ENCODE measurements at places on chromosomes 6 and 20.

DNA sequence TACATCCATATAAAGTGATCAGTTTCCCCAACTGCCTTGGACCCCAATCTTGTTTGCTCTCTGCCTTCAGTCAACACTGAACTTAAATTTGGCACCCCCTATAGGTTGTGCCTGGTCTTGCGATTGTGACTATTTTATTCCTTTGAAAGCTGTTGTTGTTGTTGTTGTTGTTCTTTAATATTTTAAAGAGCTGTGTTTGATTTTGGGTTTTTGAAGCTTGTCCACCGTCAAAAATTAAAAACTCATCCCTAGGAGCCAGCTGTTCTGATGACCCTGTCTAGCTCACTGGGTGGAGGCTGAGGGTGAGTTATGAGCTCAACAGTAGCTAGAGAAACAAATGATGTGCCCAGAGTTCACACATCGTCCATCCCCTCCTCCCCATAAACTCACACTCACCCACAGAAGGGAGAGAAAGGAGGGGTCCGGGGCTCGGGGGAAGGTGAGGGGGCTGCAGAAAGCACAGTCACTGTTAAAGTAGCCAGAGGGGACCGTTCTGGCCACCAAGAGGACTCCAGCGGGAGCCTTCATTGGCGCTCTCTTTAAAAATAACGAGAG lies 4.0 kb downstream of the SIM1 start:
- DNase-seq = no peak

GRCh38 chr6:33430991-33431879 lies 11.4 kb downstream of the SYNGAP1 start:
- peak; percentile 81 for DNase-seq

- DNase-seq = peak; percentile 61
These were observed at the start of gene SLC23A2 for GRCh38 chr20:5001174-5002076. SLC23A2 (minus strand) TSS chr20:5001510; CDS start chr20:4932562, 68,948 bp downstream.

- DNase-seq = no peak
These were observed 6.5 kb downstream of the CEP162 start for GRCh38 chr6:84220809-84221409.

GRCh38 chr6:14452567-14453527 lies 335.3 kb downstream of the CD83 start:
- DNase-seq = no peak

- no peak for DNase-seq
These were observed 263.3 kb upstream of the QKI start for GRCh38 chr6:163151212-163151611.

- DNase-seq = no peak
These were observed 9.6 kb upstream of the PLG start for GRCh38 chr6:160692369-160692959.

DNA sequence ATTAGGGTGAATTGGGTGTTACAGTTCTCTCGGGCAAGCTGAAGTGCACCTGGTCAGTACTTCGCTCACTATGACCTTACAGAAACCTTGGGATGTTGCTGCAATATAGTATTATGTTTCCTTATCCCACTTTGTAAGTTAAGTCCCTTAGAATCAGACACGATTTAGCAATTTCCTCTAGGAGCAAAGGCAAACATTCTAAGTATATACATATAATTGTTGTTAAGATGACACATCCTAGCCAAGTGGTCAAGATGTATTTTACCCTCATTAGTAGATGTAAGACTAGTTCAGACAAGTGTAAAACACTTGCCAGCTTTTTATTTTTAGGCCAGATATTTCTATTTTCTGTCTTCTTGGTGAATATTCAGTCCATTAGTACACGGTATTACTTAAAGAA lies 31.1 kb upstream of the RGS17 start:
- DNase-seq = no peak

DNA sequence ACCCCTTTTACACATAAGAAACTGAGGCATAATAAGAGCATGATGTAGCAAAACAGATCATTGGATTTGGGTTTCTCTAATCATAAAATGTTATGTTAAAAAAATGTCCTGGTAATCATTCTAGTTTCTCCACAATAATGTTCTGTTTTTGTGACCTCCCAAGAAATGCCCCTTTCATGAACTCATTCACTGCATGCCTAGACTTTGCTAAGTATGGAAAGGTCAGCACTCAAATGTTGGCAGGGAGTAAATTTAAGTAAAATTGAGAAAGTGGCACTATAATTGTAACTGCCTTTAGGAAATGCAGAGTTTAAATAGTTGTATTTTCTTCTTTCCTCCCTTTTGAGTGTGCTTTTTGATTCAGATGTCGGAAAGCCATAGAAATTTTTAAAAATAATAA lies 48.5 kb upstream of the ID4 start:
- no peak for DNase-seq

DNA sequence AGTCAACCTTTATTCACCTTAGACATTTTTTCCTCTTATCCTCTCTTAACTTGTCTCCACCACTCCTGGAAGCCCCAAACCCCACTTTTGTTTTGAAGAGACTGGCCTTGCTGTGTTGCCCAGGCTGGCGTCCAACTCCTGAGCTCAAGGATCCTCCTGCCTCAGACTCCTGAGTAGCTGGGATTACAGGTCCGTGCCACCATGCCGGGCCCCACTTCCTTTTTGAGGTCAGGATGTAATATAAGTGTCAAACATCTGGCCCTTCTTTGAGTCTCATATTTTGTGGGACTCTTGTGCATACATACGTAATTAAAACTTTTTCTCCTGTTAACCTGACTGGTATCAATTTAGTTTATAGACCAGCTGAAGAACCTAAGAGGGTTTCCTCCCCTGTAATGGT lies 1.4 kb upstream of the CDK19 start:
- DNase-seq = no peak

DNA sequence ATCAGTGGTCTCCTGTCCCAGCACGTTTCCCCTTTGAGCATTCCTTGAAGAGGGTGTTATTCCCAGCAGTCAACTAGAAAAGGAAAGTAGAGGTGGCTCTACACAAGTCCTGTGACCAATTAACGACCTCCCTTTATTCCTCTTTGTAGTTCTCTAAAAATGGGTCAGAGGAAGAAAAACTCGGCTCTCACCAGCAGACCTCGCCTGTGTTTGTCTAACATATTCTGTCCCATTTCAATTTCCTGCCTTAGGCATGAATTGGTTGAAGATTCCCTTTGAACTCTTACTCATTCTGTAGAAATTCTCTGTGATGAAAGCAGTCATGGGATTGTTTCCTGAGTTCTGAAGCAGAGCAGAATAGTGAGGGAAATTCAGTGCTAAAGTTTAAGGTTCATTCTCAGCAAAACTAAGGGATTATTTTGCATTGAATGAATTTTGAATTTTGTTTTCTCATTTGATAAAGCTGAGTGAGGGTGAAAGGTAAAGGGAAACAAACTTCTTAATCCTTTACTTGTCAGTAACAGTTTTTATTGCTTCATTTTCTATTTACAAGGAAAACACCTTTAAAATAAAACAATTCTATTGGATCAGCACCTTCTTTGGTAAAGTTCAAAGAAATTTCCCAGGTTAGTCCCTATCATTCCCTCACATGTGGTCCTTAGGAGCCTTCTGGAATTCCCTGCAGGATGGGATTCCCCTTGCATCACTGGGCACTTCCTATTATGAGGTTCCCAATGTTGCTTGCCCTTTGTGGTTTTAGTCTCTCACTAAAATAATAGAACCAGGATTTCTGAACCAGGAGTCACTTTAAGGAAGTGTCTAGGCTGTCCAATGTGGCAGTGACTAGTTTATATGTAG lies 105.8 kb downstream of the SLX4IP start:
- no peak for DNase-seq

DNA sequence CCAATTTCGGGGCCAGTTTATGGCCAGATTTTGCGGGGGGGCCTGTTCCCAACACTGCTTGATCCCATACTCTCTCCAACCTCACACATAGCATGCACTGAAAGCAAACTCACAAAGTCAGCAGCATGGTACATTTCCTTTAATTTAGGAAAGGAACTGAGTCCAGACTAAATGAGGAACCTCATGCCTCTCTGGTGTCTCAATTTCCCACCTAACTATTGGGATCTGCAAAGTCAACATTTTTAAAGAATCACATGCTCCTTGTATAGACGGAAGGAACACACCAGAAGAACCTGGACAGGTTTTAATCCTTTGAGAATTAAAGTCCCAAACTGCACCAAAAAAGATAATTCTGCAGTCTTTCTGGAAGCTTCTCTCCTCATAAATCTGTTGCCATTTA lies 33.3 kb downstream of the FAM50B start:
- no peak for DNase-seq

DNA sequence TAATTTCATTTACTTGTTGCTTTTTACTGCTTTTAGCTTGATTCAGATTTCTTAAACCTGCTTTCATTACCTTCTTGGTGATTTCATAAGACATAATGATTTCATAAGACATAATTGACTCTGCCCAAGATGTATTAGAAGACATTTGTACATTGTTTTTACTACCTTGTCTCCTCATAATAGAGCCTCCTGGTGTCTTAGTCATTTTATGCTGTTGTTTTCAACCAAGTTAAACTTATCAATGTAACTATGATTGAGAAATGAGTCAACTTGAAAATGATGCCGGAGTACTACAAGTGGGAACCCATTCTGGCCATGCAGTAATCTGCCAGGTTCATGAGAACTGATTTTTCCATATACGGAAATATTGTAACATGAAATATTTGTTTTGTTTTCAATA lies 573.6 kb downstream of the MMUT start:
- no peak for DNase-seq

- DNase-seq = no peak
These were observed 16.5 kb upstream of the HLA-A start for GRCh38 chr6:29925727-29926412.

- no peak for DNase-seq
These were observed 27.9 kb upstream of the HDAC2 start for GRCh38 chr6:113998811-113999210.

DNA sequence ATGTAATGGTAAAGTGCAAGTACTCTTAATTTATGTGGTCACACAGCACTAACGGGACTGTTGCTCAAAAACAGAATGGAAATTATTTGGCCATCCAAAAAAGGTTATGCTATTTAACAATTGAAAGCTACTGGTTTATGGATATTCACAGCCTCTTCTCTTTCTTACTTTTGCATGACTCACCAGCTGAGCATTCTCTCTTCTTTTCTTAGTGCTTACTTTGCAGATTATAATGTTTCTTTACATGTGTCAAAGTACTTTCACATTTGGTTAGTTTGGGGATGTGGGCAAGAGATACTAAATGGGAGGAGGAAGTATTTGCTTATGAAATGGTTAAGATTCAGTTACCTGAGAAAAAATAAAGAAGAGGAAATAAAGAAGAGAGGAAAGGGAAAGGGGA lies 610.5 kb downstream of the HTR1B start:
- DNase-seq = no peak

DNA sequence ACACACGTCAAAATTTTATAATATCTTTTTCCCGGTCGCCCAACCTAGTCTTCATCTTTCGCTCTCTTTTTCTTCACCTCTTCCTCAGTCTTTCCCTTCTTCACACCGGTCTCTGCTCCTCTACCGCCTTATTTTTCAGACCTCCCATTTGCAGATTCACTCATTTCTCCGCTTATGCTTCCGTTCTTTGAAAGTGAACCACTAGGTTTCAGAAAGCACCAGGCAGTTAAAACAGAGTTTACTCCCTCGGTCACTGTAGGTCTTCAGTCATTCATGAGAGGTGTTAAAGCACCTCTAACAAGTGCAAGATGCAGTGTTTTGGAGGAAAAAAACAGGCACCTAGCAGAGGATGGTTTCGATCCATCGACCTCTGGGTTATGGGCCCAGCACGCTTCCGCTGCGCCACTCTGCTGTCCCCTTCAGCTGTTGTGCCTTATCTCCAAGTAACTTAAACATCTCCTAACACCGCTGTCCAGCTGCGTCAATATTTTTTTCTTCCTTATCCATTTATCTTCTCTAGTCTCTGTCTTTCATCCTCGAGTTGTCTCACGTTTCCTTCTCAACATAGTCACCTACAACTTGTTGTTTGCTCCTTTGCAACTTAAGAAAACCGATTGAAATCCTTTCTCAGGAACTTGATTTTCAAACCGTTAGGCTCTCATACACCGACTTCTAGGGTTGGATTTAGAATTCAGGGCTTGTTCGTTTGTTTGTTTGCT lies 119.7 kb upstream of the ZNF184 start:
- DNase-seq = peak; percentile 72

DNA sequence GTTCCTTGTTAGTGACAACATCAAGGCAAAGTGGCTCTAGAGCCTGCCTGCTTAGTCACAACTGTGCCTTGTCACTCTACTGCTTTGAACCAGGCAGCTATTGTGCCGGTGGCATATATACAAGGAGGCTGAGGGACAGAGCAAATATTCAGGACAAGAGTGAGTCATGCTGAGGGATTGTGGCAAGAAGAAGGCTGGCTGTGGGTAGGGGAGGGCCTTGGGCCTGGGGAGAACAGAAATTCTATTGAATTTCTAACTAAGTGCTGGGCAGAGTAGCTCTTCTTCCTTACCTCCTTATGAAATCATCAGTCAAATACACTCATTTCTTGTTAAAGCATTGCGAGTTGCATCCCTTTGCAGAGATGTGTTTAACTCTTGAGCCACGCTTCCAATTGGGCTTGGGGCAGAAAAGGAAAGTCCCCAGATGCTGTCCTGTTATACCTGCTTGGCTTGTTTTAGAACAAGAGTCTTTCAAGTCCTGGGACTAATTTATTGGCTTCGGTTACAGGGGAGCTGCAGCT lies 59.7 kb downstream of the PFDN4 start:
- no peak for DNase-seq

DNA sequence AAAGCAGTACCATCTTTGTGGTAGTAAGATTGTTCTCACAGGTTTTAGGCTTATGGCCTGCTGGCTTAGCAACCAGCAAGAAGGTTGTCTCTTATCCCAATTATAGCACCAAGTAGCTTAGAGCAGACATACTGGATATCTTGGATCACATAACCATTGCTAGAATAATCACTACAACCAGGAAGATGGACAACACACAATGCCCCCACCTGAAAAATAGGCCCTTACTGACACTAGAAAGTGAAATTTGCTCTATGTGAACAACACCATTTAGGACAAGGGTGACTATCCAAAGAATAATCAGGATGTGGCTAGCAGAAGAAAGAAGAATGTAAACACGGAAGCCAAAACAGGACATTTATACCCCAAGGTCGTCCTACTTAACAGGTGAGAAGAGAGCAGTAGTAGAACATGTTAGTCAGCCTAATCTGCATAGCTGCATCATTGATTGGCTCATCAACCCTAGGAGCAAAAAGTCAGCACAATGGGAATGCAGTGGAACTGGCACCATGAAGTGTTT lies 172.7 kb upstream of the MARCKS start:
- no peak for DNase-seq

DNA sequence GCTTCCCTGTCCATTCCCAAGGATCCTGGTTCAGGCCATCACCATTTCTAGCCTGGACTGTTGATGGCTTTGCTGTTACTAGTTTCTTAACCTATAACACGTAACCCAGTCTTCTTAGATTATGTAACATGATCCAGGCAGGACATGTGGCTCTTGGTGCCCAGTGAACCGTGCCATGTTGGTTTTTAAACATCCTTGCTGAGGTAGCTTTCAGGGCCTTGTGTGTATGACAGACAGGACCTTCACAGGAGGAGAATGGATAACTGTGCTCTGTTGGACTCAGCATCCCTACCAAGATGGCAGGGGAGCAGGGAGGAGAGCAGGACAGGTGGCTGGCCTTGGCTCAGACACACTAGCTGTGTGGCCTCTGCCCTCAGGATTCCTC lies 46.8 kb downstream of the PANK2 start:
- no peak for DNase-seq
